Activated CD4-positive, alpha-beta memory T cell treated with anti-CD3 and anti-CD28 coated beads for 36 hours (primary cell): ENCODE measurements at places on chromosomes 5 and 9.

DNA sequence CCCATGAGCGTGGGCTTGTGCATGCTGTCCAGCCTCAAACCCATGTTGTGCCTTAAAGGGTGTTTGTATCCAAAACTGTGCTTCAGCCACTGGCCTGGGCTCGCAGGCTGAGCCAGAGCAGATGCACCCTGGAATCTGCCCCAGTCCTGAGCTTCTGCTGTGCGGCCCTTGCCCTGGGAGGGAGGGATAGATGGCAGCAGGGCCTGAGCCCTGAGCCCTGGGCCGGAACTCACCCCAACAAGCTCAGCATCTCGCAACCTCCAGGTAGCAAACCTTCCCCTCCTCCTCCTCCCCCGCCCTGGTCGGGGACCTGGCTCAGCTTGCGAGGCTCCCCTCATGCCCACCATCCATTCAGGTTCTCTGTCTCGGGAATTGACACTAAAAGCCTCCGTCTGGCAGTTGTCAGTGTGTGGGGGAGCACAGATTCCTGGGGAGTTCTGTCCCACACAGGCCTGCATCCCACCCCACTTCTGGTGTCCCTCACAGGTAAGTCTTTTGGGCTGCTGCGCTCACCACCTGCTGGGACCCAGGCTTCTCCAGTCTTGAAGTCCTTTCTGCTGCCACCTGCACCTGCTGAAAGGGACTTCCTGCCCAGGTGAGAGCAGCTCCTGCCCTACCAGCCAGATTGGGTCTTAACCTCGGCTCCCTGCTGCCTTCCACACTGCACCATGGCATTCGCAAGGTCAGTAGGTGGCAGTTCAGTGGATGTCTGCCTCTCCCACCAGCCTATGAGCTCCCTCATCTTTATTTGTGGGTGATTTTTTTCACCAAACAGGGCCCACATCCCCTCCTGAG is 55.2 kb upstream of the OLFM1 start:
- DNase-seq, result no peak

- DNase-seq, result peak; percentile 46
Measured at GRCh38 chr5:127785098-127785927, 82.1 kb downstream of the CCDC192 start.

- no peak for DNase-seq
Measured at GRCh38 chr9:20989923-20990341, 41.5 kb downstream of the HACD4 start.

DNA sequence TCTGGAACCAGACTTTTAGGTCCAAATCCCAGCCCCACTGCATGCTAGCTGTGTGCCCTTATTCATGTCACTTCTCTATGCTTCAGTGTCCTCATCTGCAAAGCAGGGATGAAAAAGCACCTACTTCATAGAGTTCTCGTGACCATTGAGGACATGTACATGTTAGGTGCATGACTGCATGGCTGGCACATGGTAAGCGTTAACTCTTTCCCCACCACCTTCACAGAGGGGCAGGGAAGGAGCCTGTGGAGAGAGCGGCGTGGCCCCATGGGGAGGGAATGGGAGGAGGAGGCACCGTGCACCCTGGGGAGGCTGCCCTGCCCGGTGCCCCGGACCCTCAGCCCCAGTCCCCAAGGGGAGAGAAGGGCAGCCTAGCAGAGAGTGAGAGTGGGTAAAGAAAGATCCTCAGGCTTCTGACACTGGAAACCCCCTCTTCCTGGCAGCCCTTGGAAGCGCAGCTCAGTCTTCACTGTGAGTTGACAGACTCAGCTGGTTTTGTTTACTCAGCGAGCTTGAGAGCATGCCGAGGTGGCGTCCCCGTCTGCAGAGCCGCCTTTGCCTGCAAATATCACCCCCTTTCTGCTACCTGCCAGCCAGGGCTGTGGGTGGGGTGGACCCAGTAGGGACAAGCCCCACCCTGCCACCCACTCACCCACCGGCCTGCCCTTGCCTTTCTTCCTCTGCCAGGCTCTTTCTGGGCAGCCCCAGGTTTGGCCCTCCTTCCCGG is 10.6 kb upstream of the ANGPTL2 start:
- no peak for DNase-seq
